NCI-H345 (cell line): ENCODE measurements at places on chromosomes 16 and 17.

DNA sequence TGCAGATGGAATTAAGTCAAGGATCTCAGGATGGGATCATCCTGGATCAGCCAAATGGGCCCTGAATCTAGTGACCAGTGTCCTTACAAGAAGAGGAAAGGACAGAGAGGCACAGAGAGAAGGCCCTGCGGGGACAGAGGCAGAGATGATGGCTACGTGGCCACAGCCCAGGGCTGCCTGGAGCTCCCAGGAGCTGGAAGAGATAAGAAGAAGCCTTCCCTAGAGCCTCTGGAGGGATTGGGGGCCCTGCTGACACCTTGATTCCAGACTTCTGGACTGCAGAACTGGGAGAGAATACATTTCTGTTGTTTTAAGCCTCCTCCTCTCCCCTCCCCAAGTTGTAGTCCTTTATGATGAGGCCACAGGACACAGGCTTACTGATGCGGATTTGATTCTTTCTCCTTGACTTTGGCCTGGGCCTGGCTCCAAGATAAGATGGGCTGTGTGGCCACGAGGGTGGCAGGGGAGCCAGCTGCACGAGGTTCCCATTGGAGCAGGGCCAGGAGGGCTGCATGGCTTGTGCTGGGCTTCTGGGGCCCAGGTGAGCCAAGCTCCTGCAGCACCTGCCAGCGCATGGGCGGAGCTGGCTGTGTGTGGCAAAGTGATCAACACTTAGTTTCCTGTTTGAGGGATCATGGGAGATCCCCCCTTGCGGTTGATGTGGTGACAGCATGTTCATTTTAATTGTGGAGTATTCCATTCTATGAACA, 146.1 kb downstream of the IRF8 start:
- DNase-seq: no peak

DNA sequence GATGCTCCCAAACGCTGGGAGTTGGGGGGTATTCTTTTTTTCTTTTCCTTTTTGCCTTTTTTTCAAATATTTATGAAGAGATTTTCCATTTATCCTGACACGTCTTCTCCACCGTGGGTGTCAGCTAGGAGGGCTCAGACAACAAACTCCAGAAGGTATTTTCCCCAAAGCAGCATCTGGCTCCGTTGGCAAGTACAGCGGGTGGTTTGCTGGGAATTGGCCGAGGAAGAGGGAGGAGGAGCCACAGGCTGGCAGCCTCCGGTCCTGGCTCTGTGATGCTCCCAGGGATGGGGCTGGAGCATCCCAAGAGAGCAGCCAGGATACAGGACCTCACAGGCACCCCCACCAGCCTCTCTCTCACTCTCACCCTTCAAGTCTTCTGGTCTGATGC, 10.9 kb upstream of the CACNG4 start:
- no peak for DNase-seq

DNA sequence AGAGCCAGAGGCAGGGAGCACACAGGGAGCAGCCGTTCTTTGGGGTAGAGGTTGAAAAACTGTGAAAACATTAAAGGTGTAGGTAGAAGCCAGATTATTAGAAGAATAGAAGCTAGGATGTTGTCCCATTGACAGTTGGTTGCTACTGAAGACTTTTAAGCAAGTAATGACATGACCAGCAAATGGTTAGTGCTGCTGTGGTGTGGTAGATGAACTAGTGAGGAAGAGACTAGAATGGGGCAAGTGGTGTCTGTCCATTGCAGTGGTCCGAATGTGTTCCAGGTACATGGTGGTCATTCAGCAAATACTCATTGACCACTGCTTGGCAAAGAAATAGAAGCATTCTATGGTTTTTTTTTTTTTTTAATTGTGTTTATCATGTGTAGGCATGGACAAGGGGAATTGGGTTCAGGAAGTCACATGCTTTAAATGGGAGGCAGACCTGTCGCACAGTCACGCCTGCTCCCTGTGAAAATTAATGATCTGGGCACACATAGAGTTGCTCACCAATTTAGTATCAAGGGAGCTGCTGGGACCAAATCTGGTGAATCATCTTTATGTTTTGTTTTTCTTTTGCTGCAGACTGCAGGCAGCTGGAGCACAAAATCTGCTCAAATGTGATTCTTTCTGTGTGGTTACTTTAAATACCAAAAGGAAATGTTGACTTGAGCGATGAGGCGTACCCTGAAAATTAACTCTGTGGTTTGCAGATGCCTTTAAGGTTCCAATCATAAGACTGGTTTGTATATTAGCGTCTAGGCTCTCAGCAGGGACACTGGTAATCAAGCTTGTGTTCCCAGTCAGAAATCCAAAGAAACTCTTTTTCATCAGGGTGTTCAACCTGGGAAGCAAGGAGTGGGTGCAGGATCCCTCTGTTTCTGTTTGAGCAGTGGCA, 30.7 kb downstream of the YPEL2 start:
- peak; percentile 41 for DNase-seq

- DNase-seq: no peak
Observed at GRCh38 chr16:31427441-31428278, 500 bp downstream of the COX6A2 start.

DNA sequence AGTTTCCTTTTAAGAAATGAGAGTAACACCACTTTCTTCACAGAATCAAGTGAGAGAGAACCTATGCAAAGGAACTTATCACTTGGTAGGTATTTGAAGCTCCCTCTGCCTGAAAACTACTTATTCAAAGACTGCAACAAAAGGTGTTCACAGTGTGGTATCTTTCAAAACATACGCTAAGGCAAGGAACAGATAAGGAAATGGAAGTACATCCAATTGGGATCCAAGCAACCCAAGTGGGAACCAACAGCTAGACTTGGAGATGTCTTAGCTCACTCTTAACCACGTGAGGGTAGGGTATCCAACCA, 431 bp upstream of the PPM1E start:
- no peak for DNase-seq
